ENCODE measurements at places on chromosomes 2 and 18.

- DNase-seq = peak; percentile 82
Observed at GRCh38 chr2:234770031-234770506, 181.7 kb upstream of the SH3BP4 start.

DNA sequence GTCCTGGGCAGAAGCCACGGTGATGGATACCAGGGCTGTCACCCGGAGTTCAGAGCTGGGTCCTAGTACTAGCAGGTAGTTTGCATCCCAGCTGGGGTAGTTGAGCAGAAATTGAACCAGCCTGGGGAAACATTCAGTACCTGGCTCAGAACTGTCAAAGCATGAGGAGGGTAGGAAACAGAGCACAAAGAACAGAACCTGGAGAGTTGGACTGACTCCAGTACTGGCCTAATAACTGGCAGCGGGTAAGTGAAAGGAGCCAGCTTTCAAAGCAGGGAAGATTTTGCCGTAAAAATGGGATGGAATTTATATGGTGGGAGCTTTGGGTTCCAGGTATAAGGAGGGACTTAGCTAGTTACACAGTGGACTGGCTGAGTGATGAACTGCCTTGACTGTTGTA lies 23.8 kb downstream of the ATG16L1 start:
- DNase-seq = no peak

DNA sequence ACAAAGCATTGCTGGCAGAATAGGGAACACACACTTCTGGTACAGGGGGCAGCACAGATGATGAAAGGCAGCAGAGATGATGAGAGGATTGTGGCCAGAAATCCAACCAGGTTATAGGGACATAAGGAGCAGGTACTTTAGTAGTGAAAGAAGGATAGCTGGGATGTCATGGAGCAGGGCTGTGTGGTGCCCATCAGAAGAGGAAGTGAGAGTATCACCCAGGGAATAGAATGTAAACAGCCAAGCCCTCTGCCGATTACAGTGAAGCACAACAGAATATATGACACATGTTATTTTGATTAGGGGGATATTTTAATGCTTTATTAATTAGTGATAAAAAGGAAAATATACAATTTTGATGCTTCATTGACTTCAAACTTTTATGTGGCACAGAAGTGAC lies 883.4 kb upstream of the CDH2 start:
- DNase-seq = no peak

- DNase-seq = no peak
Observed at GRCh38 chr2:64613276-64613675, 40.4 kb downstream of the SERTAD2 start.

DNA sequence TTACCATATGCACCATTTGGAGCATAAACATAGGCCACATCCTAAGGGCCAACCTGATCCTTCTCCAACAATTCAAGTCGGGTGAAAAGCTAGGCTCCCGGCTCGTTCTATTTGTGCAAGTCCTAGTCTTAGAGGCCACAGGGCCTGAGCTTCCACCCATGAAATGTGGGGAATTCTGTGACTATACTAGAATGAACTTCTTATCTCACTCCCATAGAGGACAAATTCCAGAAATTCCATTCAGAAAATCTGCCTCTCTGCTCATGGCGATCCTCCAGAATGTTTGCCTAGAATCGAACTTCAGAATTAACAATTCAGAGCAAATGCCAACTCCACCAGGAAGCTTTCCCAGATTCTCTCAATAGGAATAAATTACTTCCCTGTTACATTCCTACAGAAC lies 187.9 kb downstream of the BCL11A start:
- DNase-seq = no peak

GRCh38 chr18:35436076-35436649 lies 59.0 kb upstream of the ZNF396 start:
- no peak for DNase-seq

- no peak for DNase-seq
Observed at GRCh38 chr2:88845772-88846661, 154.5 kb downstream of the RPIA start.

DNA sequence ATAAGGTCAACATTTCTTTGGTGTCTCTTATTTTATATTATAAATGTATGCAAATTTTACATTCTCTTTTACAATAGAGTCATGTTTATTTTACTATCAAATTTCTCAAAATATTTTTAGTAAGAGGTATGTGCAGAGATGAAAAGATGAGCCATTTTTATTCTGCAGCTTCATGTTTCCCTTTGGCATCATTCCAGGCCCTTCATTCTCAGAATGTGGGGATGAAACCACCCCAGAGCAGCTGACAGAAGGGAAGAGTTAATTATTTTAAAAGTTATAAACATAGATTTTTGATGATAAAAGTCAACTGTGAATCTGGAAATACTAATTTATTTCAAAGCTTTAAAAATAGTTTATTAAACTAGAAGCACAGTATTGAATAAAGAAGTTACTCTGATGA lies 12.8 kb upstream of the FSHR start:
- DNase-seq = no peak

GRCh38 chr2:128504246-128505149 lies 185.8 kb upstream of the HS6ST1 start:
- DNase-seq = no peak

DNA sequence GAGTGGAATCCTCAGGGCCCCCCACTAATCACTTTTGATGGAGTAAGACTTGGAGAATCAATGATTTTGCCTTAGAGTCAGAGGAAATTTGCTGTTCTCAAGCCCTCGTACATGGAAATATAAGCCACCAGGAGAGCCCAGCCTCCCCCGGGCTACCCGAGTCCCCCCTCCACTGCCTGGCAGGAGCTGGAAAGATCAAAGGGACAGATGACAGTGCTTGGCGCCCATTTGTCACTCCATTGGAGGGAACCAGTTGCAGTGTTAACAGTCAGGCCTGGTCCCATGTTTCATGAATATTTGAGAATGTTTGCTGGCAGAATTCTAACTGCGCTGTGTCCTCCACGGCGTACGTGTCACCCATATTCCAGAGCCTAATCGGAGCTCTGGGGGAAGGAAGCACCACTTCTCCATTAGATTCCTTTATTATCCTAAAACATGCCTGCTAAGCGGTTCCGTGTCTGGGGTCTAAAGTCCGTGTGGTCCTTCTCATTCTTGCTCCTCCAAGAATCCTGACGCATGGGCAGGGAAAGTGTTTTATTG lies 202.4 kb downstream of the KLHL29 start:
- peak; percentile 66 for DNase-seq

DNA sequence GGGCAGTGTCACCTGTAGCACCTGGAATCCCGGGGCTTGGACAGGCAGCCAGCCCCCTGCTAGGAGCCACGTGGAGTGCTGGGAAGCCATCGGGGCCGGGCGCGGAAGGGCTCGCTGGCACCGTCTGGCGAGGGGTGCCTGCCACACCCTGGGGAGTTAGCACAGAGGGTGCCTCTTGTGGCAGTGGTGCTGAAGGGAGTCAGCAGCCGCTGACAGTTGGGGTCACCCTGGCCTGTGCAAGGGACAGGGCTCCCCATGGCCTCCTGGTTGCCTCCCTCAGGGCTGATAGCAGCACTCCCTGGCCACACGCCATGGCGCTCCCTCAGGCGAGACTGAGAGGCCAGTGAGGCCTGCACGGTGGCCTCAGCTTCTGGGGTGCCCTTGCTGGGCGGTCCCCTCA lies 13.9 kb upstream of the D2HGDH start:
- no peak for DNase-seq

- peak; percentile 33 for DNase-seq
Observed at GRCh38 chr2:69177063-69177771, 164.2 kb downstream of the ANTXR1 start.

GRCh38 chr2:137339051-137339450 lies 573.7 kb downstream of the THSD7B start:
- no peak for DNase-seq

GRCh38 chr18:6776188-6776587 lies 46.7 kb downstream of the ARHGAP28 start:
- DNase-seq = no peak

GRCh38 chr2:122955776-122956175 lies 1069.3 kb upstream of the CNTNAP5 start:
- DNase-seq = no peak

DNA sequence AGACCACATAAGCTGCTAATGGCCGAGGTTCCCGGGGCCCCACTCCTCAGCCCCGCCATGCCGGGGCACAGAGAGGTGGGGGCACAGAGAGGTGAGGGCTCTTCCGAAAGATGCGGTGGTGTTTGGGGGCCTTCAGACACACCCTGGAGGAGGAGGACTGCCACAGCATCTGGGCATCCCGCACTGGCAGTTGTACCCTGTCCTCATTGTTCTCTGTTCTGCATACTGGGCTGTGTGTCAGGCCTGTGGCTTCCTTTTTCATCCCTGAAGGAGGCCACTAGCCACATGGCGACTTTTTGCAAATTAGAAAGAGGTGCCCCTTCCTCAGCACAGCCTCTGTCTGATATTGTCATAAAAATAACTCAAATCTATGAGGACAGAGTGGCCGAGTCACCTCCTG lies 150.1 kb downstream of the CTIF start:
- DNase-seq = no peak

GRCh38 chr18:13562494-13563029 lies 163.8 kb downstream of the FAM210A start:
- DNase-seq = no peak

- no peak for DNase-seq
Observed at GRCh38 chr18:24189664-24190346, 50.9 kb downstream of the CABYR start.

GRCh38 chr2:104872866-104873688 lies 19.2 kb downstream of the POU3F3 start:
- DNase-seq = peak; percentile 90

DNA sequence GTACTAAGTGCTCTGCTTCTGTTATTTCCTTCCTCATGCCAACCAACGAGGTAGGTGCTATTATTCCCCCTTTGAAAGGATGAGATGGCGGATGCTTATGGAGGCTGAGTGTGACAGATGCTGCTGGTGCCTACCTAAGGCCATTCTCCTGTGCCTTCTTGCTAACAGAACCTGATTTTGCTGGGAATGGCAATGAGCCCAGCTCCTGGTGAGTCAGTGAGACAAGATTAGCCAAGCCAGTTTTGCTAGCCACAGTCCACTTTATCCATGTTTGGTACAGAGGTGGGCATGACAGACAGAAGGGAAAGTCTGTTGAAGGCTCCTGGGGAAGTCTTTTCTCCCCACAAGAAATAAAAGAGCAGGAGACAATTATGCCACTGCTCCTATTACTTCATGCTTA lies 43.7 kb upstream of the TMEM163 start:
- DNase-seq = no peak

Measured in retina (tissue), 1 donor.